ENCODE measurements at places on chromosomes 5 and 9.
A peak's percentile ranks its signal among the peaks of the same experiment; 100 is the strongest.

GRCh38 chr5:173789031-173789920 lies 98.9 kb upstream of the CPEB4 start:
- peak; percentile 95 for DNase-seq

DNA sequence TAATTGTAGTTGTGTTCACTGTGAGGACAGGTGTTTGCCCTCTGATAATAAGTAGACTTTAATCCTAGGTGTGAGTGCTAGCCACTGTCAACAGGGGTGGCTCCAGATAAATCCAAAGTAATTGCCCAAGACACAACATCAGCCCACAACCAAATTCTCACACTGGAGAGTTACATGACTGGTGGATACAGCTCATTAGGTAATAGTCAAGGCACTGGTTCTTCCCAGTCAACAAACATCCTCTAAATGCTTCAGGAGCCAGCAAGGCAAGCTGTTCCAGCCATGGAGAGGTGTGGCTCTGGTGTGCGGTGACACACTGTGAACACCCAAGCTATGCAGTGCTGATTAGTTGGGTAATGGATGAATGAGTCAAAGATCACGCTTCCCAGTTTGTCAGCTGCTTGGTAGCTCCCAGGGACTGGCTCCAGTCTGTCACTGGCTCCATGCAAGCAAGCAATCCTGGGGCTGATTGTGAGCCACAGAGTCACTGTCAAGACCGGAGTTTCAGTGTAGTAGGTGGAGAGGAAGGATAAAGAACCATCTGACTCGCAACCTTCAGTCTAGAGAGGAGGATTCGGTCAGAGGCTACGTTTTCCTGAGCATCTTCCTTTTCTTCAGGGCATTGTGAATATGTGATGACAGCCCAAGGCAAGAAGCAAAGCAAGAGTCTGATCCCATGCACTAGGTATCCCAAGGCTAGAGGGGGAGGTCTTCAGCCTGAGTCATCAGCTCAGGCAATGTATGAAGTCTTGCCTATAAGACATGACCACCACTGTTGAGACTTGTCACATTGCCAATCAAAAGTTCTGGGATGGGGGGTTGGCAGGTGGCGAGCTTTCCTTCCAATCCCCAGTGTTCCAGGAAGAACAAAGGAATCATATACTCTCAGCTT lies 63.1 kb downstream of the UGCG start:
- DNase-seq, result peak; percentile 96

- DNase-seq, result no peak
Measured at GRCh38 chr9:33114746-33115145, 38.3 kb upstream of the SMU1 start.

GRCh38 chr9:106929471-106930177 lies 66.7 kb downstream of the ZNF462 start:
- DNase-seq, result no peak

DNA sequence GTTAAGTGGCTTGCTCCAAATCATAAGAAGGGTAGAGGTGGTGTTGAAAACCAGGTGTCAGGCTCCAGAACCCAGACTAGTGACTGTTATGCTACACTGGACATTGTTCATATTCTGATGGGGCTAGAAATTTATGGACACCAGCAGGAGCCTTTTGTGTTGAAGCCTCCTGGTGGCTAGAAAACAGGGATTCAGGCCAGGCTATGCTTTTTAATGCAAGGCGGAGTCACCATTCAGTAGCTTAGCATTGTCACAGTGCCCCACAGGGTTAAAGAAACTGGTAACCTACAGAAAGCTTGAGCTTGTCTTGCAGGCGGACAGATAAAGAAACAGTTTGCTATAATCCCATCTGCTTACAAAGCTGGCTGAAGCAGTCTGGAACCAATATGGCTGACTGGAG lies 23.0 kb upstream of the GOLM1 start:
- DNase-seq, result no peak

DNA sequence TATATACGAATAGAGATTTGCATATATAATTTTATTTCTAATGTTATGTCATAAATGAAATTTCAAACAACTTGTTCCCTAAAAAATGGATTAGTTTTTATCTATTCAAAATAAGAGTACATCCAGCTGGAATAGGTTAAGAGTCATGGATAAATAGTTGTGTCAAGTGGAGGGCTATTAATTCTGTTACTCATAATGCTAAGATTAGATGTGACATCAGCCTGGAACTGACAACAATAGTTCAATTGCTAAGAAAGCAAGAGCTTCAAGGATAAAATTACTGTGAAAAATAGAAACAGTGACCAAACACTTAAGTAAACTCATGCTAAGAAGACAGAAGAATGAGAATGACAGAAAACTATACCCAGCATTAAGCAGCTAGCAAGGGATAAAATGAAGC lies 92.2 kb upstream of the CDH9 start:
- no peak for DNase-seq

All from suppressor macrophage treated with lipopolysaccharide for 1 hour (primary cell).